Activated CD4-positive, alpha-beta T cell treated with anti-CD3 and anti-CD28 coated beads for 48 hours (primary cell): ENCODE measurements at places on chromosomes 3 and 15.

- DNase-seq = no peak
Measured at GRCh38 chr15:73948396-73948795, 22.1 kb downstream of the LOXL1 start.

DNA sequence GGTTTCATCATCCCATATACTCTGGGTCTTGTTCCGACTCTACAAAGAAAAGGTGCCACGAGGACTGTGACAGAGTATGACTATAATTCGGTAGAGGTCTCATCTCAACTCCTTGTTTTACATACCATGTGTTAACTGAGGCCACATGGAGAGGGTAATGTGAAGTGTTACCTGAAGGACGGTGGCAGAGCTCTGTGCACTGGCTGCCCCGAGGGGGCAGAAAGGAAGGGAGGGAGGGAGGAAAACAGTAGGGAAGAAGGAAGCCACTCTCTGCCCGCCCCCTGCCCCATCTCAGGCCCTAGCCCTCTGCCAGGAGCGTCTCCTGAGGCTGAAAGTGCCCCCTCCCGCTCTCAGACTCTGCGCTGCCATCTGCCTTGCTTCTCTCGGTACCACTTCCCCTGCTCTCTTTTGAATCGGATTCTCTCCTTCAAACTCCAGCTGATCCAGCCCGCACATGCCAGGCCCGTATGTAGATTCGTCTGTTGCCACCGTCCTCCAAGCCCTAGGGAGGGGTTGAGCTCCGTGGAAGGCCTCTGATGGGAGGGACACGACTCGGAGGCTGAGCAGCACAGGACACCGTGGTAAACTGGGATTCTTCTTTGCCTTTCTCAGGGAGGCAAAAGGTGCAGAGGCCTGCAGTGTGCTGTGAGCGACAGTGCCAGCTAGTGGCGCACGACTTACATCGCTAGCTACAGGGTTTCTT, 70.5 kb upstream of the ATP10A start:
- DNase-seq = peak; percentile 79

GRCh38 chr3:57777774-57778173, 21.7 kb downstream of the SLMAP start:
- no peak for DNase-seq

DNA sequence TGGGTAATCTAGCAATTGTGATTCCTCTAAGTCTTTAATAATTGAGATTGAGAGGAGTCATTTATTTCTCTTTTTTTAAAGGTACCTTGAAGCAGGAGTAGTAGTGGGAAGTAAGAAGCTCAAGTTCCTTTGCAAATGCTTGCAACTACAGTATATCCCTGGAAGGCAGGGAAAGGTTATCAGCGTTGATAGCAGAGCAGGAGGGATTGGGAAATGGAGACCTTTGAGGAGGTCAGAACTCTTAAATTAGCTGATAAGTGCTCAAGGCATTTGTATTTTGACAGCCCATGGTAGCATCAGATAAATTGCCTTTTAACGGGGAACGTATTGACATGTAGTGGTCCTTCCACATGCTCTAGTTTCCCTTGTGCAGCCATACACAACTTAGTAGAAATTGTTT, 47.7 kb downstream of the MEF2A start:
- DNase-seq = no peak

DNA sequence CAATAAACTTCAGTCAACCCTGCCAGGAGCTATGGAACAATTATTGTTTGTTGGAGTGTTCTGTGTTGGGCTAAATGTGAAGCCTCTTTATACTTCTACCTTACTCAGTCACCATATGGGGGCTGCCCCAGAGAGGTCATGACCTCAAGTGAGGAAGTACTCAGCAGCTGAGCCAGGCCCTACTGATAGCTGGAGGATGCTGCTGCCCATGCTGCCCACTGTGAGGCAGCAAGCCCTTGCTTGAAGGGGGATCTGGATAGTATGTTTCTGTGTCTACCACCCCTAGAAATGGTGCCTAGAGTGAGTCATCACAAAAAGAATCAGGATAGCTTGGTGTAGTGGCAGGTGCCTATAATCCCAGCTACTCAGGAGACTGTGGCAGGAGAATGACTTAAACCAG, 4.5 kb upstream of the RPL24 start:
- no peak for DNase-seq
